Calu3 (cell line): ENCODE measurements at places on chromosomes 16 and 17.
A peak's percentile ranks its signal among the peaks of the same experiment; 100 is the strongest.

DNA sequence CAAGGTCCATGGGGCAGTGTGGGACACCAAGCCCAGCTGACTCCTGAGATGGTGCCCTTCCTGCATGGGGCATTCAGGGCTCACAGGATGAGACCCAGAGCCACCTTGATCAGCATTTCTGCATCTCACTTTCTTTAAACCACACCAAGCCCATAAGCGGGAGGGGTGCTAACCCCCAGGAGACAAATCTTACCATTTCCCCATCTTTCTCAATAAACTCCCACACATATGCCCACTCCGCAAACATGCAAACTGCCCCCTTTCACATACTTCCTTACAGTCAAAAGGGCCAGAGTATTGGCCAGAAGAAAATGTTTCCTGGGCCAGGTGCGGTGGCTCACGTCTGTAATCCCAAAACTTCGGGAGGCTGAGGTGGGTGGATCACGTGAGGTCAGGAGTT, 3.7 kb upstream of the SLC39A11 start:
- no peak overlapping the region for H3K4me3 ChIP-seq
- no peak overlapping the region for H3K27ac ChIP-seq
- peaks cover 56% of the 10 kb centered on the region for H3K27me3 ChIP-seq
- no peaks in the 10 kb centered on the region for H3K4me1 ChIP-seq
- peaks cover 13% of the 10 kb centered on the region for H3K36me3 ChIP-seq

- H3K4me3 ChIP-seq: no peak overlapping the region
- no peaks in the 10 kb centered on the region for H3K36me3 ChIP-seq
- no peak for DNase-seq
- no peaks in the 10 kb centered on the region for H3K4me1 ChIP-seq
- H3K27me3 ChIP-seq: no peaks in the 10 kb centered on the region
Observed at GRCh38 chr16:6113749-6114148, 1016.2 kb upstream of the EEF2KMT start.

GRCh38 chr17:3621146-3621720, 12.0 kb upstream of the TRPV1 start:
- DNase-seq: no peak
- H3K4me1 ChIP-seq: no peaks in the 10 kb centered on the region
- no peak overlapping the region for H3K4me3 ChIP-seq
- peaks cover 14% of the 10 kb centered on the region for H3K36me3 ChIP-seq

GRCh38 chr16:13958474-13958873, 38.5 kb downstream of the ERCC4 start:
- H3K27ac ChIP-seq: peak overlapping the region; percentile 93
- no peak for DNase-seq
- H3K4me1 ChIP-seq: peaks cover 67% of the 10 kb centered on the region

- no peak overlapping the region for H3K4me3 ChIP-seq
- H3K4me1 ChIP-seq: no peaks in the 10 kb centered on the region
- H3K36me3 ChIP-seq: no peaks in the 10 kb centered on the region
- no peak overlapping the region for H3K27ac ChIP-seq
- peaks cover 36% of the 10 kb centered on the region for H3K27me3 ChIP-seq
Observed at GRCh38 chr17:78273813-78274212, 42.4 kb downstream of the TMEM235 start.

DNA sequence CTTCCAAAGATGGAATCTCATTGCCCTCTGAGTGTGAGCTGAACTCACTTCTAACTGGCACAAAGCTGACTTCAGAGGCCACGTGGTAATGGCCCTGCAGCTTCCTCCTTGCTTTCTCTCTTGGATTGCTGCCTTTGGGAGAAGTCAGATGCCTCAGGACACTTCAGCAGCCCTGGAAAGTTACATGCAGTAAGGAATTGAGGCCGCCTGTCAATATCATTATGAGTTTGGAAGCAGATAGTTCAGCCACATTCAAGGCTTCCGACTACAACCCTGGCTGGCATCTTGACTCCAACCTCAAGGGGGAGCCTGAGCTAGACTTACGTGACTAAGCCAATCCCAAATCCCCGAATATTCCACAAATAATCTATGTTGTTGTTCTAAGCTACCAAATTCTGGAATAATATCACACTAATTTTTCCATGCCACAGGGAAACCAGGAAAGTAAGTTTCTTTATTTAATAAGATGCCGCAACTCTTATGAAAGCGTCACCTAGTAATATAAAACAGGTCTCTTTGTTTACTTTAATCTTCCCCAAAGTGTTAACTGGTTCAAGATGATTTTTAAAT, 13.6 kb downstream of the CEP20 start:
- H3K27ac ChIP-seq: no peak overlapping the region
- peak; percentile 68 for DNase-seq
- H3K27me3 ChIP-seq: no peaks in the 10 kb centered on the region
- peaks cover 36% of the 10 kb centered on the region for H3K36me3 ChIP-seq
